Tibial nerve (tissue), 4 donors: ENCODE measurements at places on chromosomes 5 and 9. TPM values are rescaled to one million over a fixed set of nuclear protein-coding genes. Genes with fewer than 3 reads are reported as not detected.

The PCDHGA10 gene
- total RNA-seq: 7.6 TPM

The KCNT1 gene
- total RNA-seq: not detected

The KCNV2 gene
- not detected for total RNA-seq

The POLE3 gene
- 28.4 TPM for total RNA-seq

The TEX48 gene
- not detected for total RNA-seq

The HRCT1 gene
- 7.2 TPM for total RNA-seq

The PCDHGC5 gene
- total RNA-seq: 3.1 TPM

The IQGAP2 gene
- total RNA-seq: 49.2 TPM

The C1QTNF3 gene
- total RNA-seq: 9.4 TPM

The CHD1 gene
- total RNA-seq: 55.7 TPM

The HCN1 gene
- 18.0 TPM for total RNA-seq

The TGFBI gene
- total RNA-seq: 291 TPM

The PCDHGA1 gene
- total RNA-seq: 2.0 TPM
